ENCODE measurements at places on chromosomes 16 and 17. TPM values are rescaled to one million over a fixed set of nuclear protein-coding genes. Genes with fewer than 3 reads are reported as not detected.

- peak; percentile 24 for DNase-seq
Observed at GRCh38 chr16:8568231-8568617, 22.1 kb downstream of the TMEM114 start.

Gene C17orf58
- 14.3 TPM for total RNA-seq

Gene HSD11B2
- total RNA-seq = not detected

DNA sequence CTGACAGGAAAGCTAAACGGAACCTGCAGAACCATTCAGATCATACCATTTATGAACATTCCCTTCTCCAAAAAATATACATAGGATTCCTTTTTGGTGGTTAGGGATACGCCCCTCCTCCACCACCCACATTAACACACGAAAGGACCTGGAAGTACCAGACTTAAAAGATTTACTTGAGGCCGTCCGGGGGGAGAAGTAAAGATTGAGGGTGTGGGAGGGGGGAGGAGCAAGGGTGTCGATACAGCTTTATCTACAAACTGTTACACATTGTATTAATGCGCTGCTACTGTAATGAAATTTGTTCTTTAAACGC is 537 bp downstream of the PALB2 start:
- peak; percentile 32 for DNase-seq

DNA sequence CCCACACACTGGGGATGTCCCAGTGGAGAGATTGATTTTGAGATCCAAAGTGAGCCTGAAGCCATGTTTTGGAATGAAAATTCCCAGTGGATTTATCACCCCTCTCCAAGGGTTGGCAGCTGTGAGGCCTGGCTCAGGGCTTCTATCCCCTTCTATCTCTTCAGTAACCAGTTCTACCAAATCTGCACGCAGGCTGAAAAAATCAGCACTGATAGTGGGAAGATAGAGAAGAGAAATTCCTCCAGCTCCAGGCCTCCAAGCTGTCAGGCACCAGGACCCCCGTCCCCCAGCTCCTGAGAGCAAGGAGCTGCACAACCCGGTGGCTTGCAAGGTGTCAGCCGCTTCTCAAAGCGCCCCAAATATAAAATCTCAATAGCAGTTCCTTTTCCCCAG is 1.0 kb downstream of the FLOT2 start:
- DNase-seq = peak; percentile 22

DNA sequence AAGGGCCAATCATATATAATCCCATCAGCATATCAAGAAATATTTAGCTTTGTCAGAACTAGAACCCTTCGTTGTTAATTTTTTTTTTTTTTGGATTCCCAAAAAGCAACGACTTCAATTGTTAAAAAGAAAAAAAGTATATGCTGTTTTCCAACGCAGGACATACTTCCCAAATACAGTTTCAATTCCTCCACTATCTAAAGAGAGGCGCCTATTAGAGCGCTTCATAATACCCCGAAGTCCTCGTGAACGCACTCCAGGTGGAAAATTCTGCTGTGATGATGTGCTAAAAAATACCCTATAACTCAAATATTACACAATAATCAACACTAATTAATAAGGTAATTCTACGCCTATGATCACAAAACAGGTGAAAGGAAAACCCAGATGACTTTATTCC is 20.8 kb downstream of the GNA13 start:
- DNase-seq = no peak

Gene HBQ1
- not detected for total RNA-seq

DNA sequence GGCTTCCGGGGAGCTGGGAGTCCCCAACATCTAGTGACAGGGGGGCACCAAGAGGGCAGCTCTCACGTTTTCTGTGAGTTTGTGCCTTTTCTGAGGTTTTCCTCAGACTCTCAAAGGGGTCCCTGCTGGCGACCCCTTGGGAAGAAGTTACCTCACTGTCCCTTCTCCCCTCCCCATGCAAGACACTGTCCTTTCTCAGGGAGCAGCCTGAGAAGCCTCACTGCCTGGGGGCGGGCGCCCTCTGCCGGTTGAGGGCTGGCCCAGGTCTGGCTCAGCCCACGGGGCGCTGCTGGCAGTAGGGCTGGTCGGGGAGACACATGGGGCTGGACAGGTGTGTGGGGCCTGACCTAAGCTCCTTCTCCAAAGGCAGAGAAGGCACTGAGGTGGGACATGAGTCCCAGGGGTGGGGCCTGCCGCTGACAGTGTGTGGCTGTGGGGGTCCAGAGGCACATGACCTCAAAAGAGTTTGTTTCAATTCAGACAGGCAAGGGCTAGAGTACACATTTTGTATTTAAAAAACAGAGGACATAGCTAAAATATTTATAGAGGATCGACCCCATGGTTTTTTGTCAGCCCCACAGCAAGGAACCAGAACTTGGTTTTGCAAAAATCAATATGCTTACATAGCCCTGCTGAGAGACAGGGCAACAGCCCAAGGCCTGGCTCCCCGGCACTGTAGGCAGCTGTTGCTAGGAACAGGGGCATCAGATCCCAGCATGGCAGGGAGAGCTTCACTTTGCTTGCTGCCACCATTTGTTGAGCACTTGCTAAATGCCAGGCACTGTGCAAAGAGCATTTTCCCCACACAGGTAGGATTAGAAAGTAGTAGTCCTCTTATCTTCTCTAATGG is 18.5 kb upstream of the ALDH3A1 start:
- peak; percentile 75 for DNase-seq

GRCh38 chr16:79419148-79419547 is 181.4 kb downstream of the MAF start:
- DNase-seq = no peak

Gene OR3A3
- total RNA-seq = not detected

- no peak for DNase-seq
Observed at GRCh38 chr17:39138431-39139160, 12.8 kb downstream of the PLXDC1 start.

Gene OTOP3
- not detected for total RNA-seq

Gene SP6
- not detected for total RNA-seq

GRCh38 chr16:77359065-77359502 is 75.8 kb downstream of the ADAMTS18 start:
- peak; percentile 24 for DNase-seq

GRCh38 chr17:80257716-80258213 is 2.9 kb upstream of the RNF213 start:
- no peak for DNase-seq

DNA sequence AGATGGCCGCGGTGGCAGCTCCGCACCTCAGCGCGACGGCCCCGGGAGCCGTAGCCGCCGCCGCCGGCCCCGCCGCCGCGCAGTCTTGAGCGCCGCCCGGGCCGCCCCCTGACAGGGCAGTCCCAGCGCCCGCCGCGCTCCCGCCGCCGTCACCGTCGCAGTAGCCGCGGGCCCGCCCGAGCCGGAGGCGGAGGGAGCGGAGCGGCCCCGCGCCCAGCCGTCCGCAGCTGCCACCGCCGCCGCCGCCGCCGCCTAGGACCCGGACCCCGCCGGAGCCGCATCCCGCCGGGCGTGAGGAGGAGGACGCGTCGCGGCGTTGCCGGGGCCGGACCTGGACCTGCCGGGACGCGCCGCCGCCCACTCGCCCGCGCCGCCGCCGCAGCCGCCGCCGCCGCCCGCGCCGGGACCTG is 218 bp downstream of the TNRC6C start:
- DNase-seq = no peak

Gene CCT6B
- 2.9 TPM for total RNA-seq

DNA sequence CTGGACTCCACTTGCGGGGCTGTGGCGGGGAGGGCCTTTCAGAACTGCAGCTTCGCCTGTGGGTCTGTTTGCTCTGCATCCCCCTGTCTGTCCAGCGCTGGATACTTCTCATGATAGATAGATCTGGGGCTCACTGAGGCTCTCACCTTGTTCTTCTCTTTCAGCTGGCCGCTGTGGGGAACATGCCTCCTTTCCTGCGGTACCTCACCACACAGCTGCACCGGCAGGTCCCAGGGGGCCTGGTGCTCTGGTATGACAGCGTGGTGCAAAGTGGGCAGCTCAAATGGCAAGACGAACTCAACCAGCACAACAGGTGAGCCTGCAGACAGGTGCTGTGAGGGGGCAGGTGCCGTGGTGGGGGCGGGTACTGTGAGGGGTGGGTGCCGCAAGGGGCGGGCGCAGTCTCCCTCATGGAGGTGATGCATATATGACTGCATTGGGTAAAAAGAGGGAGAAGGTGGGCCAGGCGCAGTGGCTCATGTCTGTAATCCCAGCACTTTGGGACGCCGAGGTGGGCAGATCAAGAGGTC is 6.2 kb downstream of the ENGASE start:
- DNase-seq = no peak

Gene ABI3
- total RNA-seq = not detected

DNA sequence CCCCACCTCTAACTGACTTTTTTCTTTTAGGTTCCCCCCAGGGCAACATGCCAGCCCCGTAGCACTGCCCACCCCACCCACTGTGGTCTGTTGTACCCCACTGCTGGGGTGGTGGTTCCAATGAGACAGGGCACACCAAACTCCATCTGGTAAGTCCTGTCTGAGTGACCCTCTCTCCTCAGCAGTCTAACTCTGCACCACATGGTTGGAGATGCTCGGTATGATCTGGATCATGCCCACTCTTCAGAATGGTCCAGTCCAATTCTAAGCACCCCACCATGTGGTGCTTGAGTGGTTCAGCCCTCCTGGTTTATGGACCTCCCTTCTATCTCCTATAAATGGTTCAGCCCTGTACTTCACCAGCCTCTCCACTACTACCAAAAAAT is 5.9 kb downstream of the KDM6B start:
- DNase-seq = peak; percentile 63

Gene ANKFN1
- total RNA-seq = 0.54 TPM

DNA sequence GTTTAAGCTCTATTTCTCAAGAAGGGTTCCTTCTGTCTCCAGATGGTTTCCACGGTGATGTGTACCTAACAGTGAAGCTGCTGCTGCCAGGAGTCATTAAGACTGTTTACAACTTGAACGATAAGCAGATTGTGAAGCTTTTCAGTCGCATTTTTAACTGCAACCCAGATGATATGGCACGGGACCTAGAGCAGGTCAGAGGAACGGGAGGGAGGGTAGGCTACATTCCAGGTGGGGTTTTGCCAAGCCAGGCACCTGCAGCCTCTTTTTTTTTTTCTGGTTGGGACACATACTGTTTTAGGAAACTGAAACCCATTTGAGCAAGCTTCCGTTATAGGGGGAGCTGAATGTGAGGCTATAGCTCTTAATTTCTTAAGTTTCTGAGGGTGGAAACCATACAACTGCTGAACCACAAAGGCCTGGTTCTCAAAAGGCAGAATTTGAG is 10.6 kb downstream of the LIG3 start:
- DNase-seq = no peak

- DNase-seq = no peak
Observed at GRCh38 chr17:55969562-55970324, 183.5 kb upstream of the ANKFN1 start.

GRCh38 chr17:76480632-76481031 is 13.2 kb downstream of the AANAT start:
- no peak for DNase-seq

DNA sequence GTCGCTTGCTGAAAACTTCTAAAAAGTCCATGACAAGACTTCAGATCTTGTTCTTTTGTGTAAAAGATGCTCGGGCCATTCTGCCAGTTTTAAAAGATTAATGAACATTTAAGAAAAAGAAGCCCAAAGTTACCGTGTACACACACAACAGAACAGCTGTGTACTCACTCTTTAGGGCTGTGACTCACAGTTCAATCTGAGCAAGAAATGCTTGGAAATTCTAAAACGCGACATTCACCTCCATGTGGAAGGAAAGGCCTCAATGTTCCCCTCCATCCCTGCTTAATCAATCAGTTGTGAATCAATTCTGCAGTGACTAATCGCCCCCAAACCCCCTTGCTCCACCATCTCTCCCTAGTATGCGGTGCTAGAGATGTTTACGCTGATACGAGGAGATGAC is 609.9 kb upstream of the SALL1 start:
- no peak for DNase-seq

Gene STH
- not detected for total RNA-seq

GRCh38 chr17:20989991-20990855 is 52.6 kb downstream of the USP22 start:
- no peak for DNase-seq

DNA sequence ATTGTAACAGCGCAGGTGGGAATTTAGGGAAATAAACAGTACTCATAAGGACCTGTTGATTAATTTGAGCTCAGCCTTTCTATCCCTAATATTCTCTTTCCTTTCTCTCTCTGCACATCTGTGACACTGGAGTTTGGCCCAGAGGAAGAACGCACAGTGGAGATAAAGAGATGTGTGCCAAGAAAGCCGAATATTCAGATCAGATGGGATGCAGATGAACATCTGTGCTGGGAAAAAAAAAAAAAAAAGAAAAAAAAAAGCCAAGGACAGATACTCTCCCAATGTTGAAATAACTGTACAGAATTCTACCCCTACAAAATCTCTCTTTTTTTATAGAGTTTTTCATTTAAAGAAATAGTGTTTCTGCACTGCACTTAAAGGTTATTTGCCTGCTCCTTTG is 485.4 kb downstream of the KCNJ2 start:
- no peak for DNase-seq

- no peak for DNase-seq
Observed at GRCh38 chr17:34071886-34072420, 183.1 kb upstream of the CCL2 start.

- DNase-seq = peak; percentile 93
Observed at GRCh38 chr17:80544655-80545498, at the start of gene RPTOR. Gene RPTOR (plus strand): TSS chr17:80544838. CDS start chr17:80545630, 792 bp downstream.

Gene LGALS3BP
- total RNA-seq = 8.8 TPM

Gene KRT39
- total RNA-seq = not detected

GRCh38 chr17:410543-411401 is 58.2 kb upstream of the RPH3AL start:
- DNase-seq = peak; percentile 57
